ENCODE measurements at places on chromosomes 3 and 15. TPM values are rescaled to one million over a fixed set of nuclear protein-coding genes. Genes with fewer than 3 reads are reported as not detected.

The BCHE gene
- 11.1 TPM for total RNA-seq

The CLDND1 gene
- total RNA-seq = 64.7 TPM

The RAB7A gene
- total RNA-seq = 66.2 TPM

The CSTA gene
- total RNA-seq = 2.6 TPM

The HIGD2B gene
- total RNA-seq = not detected

The WDR73 gene
- total RNA-seq = 34.9 TPM

The SLC12A1 gene
- total RNA-seq = not detected

The SLC28A1 gene
- not detected for total RNA-seq

The SLC22A14 gene
- 0.15 TPM for total RNA-seq

The P2RY1 gene
- 4.0 TPM for total RNA-seq

The UPK1B gene
- total RNA-seq = not detected

The GADL1 gene
- 0.33 TPM for total RNA-seq

The GHSR gene
- total RNA-seq = not detected

The RAB43 gene
- 28.0 TPM for total RNA-seq

The MAGI1 gene
- total RNA-seq = 17.6 TPM

The RPL14 gene
- total RNA-seq = 292 TPM

The RETNLB gene
- not detected for total RNA-seq

The GALNT15 gene
- total RNA-seq = 93.0 TPM

The TLR9 gene
- total RNA-seq = under 0.01 TPM

The TGM4 gene
- not detected for total RNA-seq

The SAMMSON gene
- not detected for total RNA-seq

The CSPG4 gene
- 130 TPM for total RNA-seq

The CDC25A gene
- 2.6 TPM for total RNA-seq

The RNU5B-1 gene
- not detected for total RNA-seq

The CRYGS gene
- 2.0 TPM for total RNA-seq

The SLC24A5 gene
- total RNA-seq = not detected

The CCR9 gene
- total RNA-seq = not detected

The SCAMP5 gene
- total RNA-seq = 2.2 TPM

The CYP19A1 gene
- 5.1 TPM for total RNA-seq

The CNTN3 gene
- 1.7 TPM for total RNA-seq

The IL17RE gene
- total RNA-seq = 1.5 TPM

The ZIC4 gene
- total RNA-seq = not detected

The GPR171 gene
- total RNA-seq = not detected
